ENCODE measurements at places on chromosomes 2 and 18.

GRCh38 chr2:56806924-56807323 is 623.1 kb downstream of the CCDC85A start:
- no peak for DNase-seq

- no peak for DNase-seq
Observed at GRCh38 chr2:98356729-98357128, 10.5 kb downstream of the CNGA3 start.

DNA sequence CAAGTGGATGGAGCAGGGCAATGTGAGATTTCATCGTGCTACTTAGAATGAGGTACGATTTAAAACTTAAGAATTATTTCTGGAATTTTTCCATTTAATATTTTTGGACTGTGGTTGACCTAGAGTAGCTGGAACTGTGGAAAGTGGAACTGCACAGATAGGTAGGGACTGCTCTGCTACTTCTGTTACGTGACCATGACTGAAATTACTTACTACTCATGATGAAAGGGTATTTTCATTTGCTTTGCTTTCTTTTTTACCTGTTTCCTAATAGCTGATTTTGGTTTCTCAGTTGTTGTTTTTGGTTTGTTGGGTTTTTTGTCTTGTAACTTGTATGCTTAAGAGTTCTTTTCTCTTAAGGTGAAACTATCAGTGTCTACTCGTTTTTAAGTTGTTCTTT is 11.4 kb downstream of the UBE2E3 start:
- DNase-seq: no peak

GRCh38 chr2:64857581-64858471 is 131.4 kb upstream of the SLC1A4 start:
- peak; percentile 54 for DNase-seq

GRCh38 chr2:20080839-20081415 is 29.5 kb upstream of the LAPTM4A start:
- DNase-seq: no peak

DNA sequence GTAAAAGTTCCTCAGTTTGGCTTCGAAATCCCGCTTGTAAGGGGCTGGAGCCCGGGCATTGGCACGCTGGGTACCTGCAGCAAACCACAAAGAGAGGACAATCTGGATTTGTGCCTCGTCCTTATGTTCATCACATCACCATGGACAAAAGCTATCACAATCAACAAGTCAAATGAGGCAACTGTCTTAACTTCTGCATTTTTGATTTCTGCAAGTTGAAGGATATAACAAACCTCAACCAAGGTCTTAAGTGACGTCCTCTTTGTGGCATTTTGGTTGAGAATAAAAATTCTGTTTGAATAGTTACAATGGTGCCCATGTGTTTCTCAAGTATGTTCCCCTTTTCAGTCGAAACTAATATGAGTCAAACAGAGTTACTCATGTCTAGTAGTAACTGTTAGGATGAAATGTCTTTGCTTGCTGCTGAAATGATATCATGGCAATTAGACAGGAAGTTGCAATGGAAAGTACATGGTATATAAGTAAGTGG is 70.8 kb upstream of the STK17B start:
- DNase-seq: no peak

- DNase-seq: no peak
Observed at GRCh38 chr2:166074430-166074829, 53.4 kb downstream of the SCN1A start.

DNA sequence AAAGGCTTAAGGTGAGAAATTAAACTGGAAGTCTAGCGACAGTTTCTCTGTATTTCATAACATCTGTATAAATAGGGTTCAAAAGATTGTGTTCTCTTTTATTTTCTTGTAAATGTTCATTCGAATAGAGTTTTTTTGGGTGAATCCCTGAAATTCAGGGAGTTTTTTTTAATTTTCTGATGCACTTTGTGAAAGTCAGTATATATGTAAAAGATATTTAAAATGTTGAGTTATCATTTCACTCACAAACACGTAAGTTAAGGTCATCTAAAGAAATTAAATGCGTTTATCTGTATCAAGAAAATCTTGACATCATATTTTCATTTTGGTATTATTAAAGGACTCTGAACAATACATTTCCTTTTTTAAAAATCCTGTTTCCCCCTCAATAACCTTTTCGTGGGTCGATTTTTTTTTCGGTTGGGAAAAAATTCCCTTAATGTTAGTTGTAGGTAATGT is 3.4 kb downstream of the SP9 start:
- DNase-seq: no peak

GRCh38 chr2:2536416-2537056 is 205.5 kb upstream of the MYT1L start:
- no peak for DNase-seq

- no peak for DNase-seq
Observed at GRCh38 chr2:224837558-224837957, 121.4 kb upstream of the CCDC195 start.

- no peak for DNase-seq
Observed at GRCh38 chr2:46509804-46510203, 30.4 kb downstream of the TMEM247 start.

GRCh38 chr2:24616616-24617015 is 125.6 kb downstream of the NCOA1 start:
- peak; percentile 91 for DNase-seq

DNA sequence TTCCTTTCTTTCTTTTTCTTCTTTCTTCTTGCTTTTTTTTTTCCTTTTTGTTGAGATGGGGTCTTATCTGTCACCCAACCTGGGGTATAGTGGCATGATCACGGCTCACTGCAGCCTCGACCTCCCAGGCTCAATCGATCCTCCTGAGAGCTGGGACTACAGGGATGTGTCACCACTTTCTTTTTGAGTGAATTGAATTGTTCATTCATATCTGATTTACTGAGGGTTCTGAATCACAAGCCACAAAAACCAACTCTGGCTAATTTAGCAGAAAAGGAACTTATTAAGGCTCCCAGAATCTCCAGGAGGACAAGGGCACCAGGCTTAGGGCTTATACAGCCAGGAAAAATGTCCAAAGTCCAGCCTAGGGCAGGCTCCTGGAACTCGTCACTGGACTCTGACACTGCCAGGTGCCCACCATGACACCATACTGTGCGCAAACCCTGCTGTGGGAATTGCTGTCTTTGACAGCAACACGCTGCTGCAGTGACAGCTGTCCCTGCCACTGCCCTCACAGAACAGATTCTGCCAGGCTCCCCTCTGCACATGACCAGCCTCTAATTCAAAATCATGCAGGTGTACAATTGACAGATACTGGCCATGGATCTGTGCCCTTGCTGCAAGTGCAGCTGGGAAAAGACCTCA is 42.9 kb upstream of the EML6 start:
- no peak for DNase-seq

GRCh38 chr2:162581959-162582798 is 238.2 kb downstream of the GCA start:
- no peak for DNase-seq

DNA sequence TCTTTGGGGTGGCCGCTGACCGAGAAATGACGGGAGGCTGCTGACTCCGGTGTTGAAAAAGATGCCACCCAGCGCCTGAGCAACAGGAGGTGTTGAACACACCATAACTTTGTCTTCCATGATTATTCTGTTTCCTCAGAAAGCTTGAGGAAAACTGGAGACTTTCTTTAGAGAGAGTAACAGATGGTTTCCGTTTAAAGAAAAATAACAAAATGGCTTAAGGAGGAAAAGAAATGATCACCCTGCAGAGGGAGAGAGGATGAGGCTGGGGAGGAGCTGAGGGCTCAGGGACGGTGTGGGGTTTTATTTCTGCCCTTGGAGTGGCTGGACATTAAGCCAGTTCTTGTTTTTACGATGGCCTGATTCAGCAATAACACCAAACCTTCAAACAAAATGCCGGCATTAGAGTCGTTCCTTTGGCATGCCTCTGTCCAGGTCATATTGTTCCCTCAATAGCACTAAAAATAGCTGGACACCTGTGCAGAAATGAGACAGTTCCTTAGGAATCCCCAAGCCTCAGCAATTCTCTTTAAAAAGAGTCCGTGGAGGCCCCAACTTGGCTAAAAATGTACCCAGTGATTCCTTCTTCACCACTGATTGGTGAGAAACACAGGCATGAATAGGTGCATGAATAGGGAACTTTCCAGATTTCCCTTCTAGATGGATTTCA is 182.4 kb downstream of the ALPK2 start:
- DNase-seq: no peak

- no peak for DNase-seq
Observed at GRCh38 chr2:102418421-102418961, 4.5 kb upstream of the IL18RAP start.

GRCh38 chr2:177678939-177679338 is 286.4 kb downstream of the AGPS start:
- DNase-seq: no peak

DNA sequence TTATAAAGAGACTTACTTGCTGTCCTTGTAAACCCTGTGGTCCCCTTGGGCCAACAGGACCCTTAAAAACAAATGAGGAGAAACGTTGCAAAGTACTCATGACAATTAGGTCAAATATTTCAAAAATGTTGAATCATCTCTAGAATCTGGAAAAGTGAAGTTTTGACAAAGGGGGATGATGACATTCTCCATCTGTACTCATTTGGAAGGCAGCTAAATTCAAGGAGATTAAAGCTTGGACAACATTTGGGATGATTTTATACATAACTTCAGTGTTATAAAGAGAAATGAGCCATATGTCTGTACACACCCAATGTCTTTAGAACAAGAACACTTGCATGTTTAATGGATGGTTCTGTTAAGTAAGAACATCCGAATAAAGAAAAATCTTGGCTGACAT is 92.9 kb downstream of the COL5A2 start:
- DNase-seq: no peak

- peak; percentile 55 for DNase-seq
Observed at GRCh38 chr2:27322301-27322765, 564 bp downstream of the MPV17 start.

- no peak for DNase-seq
Observed at GRCh38 chr2:223949241-223949840, 4.2 kb upstream of the WDFY1 start.

DNA sequence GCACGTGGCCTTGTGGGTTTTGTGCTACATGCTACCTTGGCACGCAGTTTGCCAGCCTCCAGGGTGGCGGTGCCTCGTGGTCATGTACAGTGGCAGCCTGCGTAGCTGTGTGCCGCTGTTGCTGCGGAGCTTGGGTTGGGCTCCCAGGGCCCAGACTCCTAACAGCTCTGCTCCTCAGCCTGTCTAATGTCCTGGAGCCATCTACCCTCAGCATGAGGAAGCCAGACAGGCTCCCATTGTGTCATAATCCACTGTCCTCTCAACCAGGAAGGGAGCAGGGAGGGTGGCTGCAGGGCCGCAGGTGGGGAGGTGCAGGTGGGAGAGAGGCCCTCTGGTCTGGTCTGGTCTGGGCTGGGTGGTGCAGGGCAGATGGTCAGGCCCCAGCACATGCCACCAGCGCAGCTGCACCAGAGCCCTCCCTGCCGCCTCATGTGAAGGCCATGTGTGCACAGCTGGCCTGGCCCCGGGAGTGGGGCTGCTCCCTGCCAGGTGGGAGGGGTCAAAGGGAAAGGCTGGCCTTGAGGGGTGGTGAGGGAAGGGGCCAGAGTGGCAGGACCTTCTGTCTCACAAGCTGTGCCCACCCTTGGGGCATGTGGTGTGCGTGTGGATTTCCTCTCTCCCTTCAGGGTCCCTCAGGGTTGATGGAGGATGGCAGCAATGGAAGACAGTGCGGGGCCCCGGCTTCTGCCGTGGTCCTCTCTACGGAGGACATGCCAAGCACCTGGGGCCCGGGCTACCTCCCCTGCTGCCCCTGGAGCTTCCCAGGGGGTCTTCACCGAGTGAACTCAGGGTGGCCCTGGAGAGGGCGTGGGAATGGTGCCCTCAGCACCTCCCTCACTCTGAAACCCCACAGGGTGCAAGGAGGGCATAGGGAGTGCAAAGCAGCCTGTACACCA is 4.8 kb downstream of the ATOH8 start:
- peak; percentile 71 for DNase-seq

- DNase-seq: no peak
Observed at GRCh38 chr2:142649581-142649980, 227.9 kb upstream of the KYNU start.

GRCh38 chr18:48923746-48924629 is 26.8 kb downstream of the SMAD7 start:
- no peak for DNase-seq

- DNase-seq: no peak
Observed at GRCh38 chr2:53423465-53423864, 344.1 kb upstream of the CHAC2 start.

DNA sequence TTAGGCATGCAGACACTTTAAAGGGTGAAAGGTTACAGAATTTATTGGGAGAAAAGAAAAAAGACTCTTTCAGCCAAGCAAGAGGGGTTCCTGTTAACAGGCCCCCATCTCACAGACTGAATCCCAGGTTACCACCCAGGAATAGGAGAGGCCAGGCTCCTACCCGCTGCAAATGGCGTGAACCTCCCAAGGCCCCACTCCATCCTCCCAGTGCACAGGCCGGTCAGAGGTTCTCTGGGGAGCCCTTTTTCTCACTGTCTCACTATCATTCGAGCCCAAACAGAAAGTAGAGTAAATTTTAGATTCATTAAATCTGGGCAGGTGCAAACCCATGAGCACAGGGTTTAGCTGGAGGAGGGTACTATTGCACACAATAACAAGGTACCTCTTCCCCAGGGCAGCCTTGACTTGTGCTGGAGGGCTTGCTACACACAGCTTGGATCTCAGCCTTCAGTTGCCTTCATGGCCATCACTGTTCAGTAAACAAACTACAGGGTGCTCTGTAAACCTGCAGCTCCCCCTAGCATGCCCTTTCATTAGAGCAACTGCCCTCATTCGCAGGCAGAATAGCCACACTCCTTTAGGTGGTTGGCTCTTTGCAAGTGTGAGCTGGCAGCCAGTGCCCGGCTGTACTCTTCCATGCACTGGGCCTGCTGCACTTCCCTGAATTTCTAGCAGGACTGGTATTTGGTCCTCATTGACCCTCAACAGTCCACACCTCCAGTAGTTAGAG is 7.3 kb upstream of the PLEK start:
- DNase-seq: peak; percentile 83

DNA sequence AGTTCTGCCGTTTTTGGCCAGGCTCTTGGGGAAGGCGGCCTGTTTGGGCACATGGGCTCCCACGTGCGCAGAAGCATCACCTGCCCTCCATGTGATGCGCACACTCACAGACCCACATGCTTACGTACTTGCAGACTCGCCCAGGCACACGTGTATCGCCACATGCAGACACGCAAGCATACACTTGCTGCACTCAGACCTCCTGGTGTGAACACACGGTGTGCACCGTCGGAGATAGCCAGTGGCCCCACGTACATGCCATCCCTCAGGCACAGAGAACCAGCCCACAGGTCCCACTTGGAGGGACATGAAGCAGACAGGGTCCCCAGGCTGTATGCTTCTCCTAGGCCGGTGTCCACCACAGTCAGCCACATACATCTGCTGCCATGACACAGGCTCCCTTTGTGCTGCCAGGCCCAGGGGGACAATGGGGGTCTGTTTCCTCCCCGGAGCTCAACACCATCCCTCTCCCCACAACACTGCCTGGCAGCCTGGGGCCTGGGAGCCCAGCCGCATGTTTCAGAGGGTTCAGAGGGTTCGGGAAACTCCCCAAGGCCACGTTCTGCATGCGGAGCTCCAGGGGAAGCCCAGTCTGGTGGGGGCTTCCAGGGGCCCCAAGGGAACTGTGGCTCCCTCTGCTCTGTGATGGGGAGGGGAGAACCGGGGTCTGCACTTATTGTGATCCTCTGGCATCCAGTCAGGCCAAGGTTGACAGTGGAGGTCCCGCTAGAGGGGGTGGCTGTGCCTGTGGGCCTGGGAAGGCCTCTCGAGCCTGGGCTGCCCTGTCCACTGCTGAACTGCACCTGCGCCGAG is 208.1 kb upstream of the HAAO start:
- no peak for DNase-seq

GRCh38 chr2:225457482-225457881 is 58.0 kb downstream of the NYAP2 start:
- no peak for DNase-seq

GRCh38 chr2:68244456-68244855 is 7.9 kb downstream of the PPP3R1 start:
- DNase-seq: no peak
